ENCODE measurements at places on chromosomes 2 and 18.

- no peak for DNase-seq
These were observed 137.2 kb downstream of the TFCP2L1 start for GRCh38 chr2:121147766-121148165.

- no peak for DNase-seq
These were observed 221.0 kb downstream of the LTBP1 start for GRCh38 chr2:33167622-33168245.

DNA sequence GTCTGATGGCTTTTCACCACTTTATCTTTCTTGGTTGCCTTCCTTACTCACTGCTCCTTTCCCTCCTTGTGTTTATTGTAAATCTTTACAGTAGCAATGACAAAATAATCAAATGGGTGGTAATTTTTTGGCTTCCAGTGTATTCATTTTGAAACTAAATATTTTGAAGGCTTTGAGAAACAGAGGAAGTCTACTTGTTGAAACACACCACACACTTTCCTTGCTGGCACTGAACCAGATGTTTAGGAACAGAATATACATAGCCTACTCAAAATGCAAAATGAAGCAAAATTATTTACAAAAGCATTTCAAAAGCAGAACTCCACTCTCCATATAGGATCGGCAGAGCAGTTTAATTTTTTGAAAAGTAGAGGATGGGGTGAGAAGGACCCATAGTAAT is 189.8 kb downstream of the LTBP1 start:
- no peak for DNase-seq

DNA sequence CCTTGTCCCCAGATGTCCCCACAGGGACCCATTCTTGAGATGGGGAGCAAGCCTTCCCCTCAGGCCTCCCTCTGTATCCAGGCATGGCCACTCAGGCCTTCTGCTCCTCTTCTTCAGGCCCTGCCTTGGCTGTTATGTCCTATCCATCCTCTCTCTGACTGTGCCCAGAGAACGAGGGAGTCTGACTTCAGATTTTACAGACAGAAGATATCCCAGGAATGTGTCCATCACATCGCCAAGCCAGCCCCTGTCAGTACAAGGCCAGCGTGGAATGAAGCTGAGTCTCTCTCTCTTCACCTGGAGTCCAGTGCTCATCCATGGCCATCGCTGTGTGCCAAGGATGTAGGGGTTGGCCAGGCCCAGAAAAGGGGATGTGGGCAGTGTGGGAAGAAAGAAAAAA is 57.6 kb downstream of the SDC1 start:
- DNase-seq, result no peak

DNA sequence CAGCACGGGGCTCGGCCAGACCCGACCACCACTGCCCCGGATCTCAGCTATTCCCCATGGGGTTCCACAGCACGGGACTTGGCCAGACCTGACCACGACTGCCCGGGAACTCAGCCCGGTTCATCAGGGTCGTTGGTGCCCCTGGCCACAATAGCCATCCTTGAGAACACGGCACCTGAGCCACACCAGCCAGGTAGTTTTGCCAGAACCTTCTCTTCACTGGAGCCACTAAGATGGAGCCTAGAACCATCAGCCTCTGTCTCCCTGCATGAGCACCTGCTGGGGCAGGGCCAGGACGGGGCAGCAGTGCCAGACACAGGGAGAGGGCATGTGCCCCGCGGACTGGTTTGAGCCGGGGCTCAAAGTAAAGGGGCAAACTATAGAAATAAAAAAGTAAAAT is 11.4 kb upstream of the KCNG2 start:
- DNase-seq, result no peak

- DNase-seq, result peak; percentile 72
These were observed 85.4 kb downstream of the STPG4 start for GRCh38 chr2:47069628-47070154.

All from H1 (cell line).